ENCODE measurements at places on chromosomes 7 and 10.

- peak; percentile 93 for DNase-seq
Observed at GRCh38 chr10:100182281-100182680, 3.5 kb downstream of the ERLIN1 start.

- no peak for DNase-seq
Observed at GRCh38 chr10:60714233-60714632, 64.0 kb upstream of the CDK1 start.

GRCh38 chr10:124472071-124472470 lies 10.4 kb downstream of the LHPP start:
- no peak for DNase-seq

DNA sequence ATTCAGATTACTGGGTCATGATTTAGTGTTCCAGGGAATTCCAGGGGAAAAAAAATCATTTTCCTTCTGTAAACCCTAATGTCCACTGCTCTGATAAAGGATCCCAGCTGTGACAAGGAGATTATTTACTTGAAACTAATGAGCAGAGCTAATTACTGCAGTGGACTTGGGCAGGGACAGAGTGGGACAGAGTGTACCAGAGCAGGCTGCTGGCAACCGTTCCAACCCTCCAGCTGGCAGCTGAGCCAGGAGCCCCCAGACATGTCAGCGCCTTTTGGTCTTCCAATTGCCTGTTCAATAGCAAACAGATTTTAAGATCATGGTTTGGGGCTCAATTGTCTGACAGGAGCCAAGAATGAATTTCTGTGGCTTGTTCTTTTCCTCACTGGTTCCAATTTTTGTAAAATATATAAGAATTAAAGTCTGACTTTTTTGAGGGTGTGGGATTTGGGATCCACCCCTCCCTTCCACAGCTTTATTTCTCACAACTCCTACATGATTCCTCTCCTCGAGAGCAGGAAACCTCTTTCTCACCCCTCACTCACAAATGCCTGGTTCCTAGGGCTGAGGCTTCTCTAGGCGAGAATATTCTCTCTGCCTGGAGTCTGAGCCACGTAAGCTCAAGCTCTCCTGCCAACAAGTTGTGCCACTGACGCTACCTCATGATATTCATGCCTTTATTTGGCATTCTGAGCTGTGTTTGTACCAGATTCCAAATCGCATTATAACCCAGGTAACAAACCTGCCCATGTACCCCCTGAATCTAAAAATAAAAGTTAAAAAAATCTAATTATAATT lies 20.6 kb upstream of the FAM180A start:
- no peak for DNase-seq

DNA sequence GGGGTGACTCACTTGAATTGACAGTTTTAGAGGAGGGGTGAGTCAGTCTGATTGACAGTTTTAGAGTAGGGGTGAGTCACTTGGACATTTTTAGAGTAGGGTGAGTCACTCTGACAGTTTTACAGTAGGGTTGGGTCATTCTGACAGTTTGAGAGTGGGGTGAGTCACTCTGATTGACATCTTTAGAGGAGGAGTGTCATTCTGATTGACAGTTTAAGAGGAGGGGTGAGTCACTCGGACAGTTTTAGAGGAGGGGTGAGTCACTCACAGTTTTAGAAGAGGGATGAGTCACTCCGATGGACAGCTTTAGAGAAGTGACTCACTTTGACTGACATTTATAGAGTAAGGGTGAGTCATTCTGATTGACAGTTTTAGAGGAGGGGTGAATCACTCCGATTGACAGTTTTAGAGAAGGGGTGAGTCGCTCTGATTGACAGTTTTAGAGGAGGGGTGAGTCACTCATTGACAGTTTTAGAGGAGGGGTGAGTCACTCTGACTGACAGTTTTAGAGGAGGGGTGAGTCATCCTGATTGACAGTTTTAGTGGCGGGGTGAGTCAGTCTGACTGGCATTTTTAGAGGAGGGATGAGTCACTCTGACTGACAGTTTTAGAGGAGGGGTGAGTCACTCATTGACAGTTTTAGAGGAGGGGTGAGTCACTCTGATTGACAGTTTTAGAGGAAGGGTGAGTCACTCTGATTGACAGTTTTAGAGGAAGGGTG lies 595.9 kb downstream of the DNAJB6 start:
- DNase-seq, result no peak

GRCh38 chr10:44357023-44357540 lies 27.8 kb downstream of the CXCL12 start:
- no peak for DNase-seq

- no peak for DNase-seq
Observed at GRCh38 chr10:65534771-65535170, 1391.1 kb upstream of the LRRTM3 start.

DNA sequence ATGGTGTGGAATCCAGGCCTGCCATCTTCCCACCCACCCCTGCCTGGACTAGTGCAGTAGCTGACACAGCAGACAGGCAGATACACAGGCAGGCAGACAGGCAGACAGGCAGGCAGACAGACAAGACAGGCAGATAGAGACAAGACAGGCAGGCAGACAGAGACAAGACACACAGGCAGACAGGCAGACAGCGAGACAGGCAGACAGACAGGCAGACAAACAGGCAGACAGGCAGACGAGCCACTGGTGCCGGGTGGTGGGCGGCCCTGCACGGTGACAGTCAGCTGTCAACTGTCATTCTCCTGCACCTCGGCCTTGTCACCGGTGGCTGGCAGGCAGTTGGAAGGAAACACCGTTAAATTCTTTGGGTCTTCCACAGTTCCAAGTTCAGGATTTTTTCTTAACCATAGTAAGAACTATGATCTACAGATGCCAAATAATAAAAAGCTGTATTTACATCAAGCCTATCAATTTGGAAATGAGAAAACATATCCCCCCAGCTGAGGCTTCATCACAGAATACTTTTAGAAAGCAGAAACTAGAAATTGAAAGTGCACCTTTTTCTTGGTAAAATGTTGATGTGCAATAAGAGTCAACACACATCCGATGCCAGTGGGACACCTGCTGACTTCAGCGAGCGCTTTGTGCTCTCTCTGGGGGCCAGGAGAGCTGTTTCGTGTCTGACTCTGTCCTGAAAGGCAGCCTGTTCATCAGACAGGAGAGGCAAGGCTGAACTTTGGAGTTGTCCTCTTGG lies 250.4 kb downstream of the DNAJB6 start:
- DNase-seq, result no peak

GRCh38 chr7:102874966-102875365 lies 37.8 kb upstream of the LRRC17 start:
- DNase-seq, result no peak

GRCh38 chr7:120108376-120108775 lies 164.6 kb upstream of the KCND2 start:
- DNase-seq, result no peak

DNA sequence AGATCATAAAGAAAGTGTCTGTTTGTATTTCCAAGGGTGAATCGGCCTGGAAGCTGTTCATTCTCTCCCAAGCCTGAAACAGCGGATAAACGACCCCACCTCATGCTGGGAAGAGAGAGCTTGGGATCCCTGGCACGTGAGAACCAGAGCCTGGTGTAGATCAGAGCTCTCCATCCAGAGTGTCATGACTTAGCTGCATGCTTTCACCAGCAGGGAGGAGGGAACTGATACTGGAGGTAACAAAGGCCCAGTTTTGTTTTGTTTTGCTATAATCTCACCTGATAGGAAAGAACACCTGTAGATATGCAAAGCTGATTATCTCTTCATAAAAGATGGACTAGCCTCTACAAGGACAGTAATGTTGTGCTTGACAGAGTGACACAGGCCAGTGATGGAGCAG lies 236.6 kb downstream of the POM121L12 start:
- no peak for DNase-seq

- DNase-seq, result no peak
Observed at GRCh38 chr7:157033483-157034473, 23.3 kb upstream of the MNX1 start.

DNA sequence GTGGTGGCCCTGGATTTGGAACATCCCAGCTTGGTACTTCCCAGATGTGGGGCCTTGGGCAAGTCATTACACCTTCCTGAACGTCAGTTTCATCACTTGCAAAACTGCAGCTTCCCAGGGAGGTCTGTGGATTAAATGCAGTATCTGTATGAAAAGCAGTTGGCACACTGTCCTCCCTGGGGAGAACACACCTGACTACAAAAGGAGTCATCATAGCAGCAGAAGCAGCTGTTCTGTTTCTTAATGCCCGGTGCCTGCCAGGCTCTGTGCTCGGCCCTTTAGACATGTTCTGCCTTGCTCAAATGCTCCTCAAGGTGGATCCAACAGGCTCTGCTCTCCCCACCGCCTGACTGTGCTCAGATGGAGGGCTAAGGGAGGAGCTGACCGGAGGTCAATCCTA lies 31.0 kb downstream of the CDCA7L start:
- no peak for DNase-seq

DNA sequence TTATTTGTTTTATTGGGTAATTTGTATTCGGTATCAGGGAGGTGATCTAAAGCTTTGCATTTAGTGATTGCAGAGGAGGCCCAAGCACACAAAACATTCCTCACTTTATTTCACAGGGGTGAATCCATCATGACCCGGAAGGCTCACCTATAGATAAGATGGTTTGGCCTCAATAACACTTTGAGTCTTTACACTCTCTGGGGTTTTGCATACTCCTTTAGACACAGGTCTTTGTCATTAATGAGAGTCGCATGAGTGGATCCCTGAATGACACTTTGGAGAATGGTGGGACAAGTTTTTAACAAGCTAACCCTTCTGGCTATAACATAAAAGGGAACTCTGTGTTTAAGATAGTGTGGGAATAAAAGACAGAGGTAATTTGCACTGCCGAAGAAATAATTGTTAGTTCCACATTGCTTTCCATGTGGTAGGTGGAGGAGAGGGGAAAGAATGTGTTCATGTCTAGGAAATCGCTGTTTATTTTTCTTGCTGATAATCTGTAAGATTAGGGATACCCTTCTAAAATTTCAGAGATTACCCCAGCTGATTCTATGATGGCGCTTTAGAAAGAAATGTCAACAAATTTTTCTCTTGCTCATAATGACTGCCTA lies 455.8 kb downstream of the TFEC start:
- DNase-seq, result no peak

- no peak for DNase-seq
Observed at GRCh38 chr10:95567903-95568630, 6.9 kb upstream of the SORBS1 start.

GRCh38 chr10:33428682-33429081 lies 94.2 kb upstream of the NRP1 start:
- DNase-seq, result no peak

DNA sequence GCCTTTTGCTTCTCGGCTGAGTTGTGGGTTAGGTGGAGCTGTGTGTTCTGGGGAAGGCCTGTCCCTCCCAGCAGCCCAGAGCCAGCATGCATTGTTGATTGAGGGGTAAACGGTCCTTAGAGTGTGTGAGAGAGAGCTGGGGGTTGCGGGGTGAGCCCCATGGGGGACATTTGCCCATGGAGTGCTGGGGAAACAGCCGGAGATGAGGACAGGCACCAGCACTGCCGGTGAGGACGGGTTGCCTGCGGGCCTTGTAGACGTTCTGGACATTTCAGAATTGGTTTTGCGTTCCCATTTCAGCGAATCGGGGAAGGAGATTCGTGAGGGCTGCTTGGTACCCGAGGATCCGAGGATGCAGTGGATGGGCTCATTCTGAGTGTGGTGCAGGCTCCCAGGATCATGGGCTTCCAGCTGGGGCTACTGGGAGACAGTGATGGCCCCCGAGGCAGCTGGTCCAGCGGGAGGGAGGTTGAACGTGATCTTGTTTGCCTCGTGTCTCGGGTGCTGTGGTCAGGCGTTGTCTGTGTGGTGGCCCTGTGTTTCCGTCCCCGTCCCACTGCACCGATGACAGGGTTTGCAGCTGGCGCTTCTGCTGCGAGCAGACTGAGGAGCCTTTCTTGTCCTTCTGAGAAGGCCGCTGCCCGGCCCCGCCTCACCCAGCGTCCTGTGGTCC lies 113.9 kb downstream of the CYTH3 start:
- DNase-seq, result no peak

- DNase-seq, result no peak
Observed at GRCh38 chr7:155756322-155756721, 55.9 kb downstream of the SHH start.

- DNase-seq, result no peak
Observed at GRCh38 chr10:35388682-35389081, 52.4 kb downstream of the CCNY start.

DNA sequence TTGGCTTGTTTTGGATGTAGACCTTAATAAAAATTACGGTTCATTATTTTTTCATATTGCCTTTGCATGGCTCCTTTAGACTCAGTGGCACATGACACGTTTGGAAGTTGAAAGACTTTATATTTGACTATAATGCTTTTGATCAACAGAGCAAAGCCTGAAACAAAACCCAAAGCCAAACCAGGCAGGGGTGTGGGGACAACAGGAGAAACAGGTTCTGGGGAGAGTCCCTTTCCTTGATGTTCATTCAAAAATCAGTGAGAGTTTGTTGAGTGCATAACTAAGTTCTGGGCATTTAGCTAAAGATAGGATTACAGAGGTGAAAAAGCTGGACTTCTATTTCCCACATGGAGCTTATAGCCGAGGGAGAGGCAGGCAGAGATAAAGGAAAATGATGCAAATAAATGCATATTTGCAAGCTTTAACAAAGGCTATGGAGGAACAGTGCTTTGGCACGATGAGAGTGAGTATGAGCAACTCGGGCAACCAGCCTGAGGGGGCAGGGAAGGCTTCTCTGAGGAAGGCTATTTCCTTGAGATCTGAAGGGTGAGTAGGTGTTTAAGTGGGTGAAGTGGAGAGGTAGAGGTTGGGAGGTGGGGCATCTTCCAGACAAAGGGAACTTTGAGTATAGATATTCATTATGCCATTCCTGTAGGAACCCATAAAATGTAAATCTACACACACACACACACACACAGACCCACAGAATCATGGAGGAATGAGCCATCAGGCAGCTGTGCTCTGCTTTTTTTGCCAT lies 34.5 kb upstream of the PDZD8 start:
- no peak for DNase-seq

DNA sequence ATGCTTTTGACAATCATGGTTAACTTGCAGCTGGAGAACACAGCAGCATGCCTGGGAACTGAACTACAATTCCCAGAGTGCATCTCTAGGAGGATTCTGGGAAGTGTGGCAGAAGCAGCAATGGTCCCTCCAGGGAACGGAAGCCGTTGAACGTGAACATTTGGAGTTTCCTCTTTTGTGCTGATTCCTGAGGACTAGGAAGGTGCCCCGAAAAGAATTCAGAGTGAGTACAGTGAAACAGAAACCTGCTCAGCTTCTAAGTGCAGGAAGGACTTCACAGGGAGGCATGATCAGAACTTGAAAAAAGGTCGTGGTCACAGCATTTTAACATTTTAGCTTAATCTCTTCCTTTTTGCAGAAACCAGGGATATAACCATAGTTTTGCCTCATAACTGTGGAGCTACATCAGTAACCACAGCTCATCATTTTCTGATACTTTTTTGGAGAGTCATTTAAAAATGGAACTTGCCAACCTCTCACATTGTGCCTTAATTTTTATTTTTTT lies at the start of gene NUDT13:
Gene NUDT13, plus strand, starts transcription at position 111 of the 505 bp plus-strand sequence. CDS start 3,911 bp downstream, outside the sequence.
- DNase-seq, result peak; percentile 70

GRCh38 chr7:4091767-4092166 lies 590.3 kb upstream of the FOXK1 start:
- no peak for DNase-seq

- DNase-seq, result no peak
Observed at GRCh38 chr10:13873196-13873595, 286.4 kb downstream of the PRPF18 start.

GRCh38 chr10:45179691-45180090 lies 135.7 kb downstream of the OR13A1 start:
- no peak for DNase-seq
